Upper lobe of left lung (tissue), 6 donors: ENCODE measurements at places on chromosomes 5 and 9. TPM values are rescaled to one million over a fixed set of nuclear protein-coding genes. Genes with fewer than 3 reads are reported as not detected.
A peak's percentile ranks its signal among the peaks of the same experiment; 100 is the strongest.

C9orf50 gene
- total RNA-seq, result not detected

CYLC2 gene
- total RNA-seq, result not detected

RNF180 gene
- 9.7 TPM for total RNA-seq

DNA sequence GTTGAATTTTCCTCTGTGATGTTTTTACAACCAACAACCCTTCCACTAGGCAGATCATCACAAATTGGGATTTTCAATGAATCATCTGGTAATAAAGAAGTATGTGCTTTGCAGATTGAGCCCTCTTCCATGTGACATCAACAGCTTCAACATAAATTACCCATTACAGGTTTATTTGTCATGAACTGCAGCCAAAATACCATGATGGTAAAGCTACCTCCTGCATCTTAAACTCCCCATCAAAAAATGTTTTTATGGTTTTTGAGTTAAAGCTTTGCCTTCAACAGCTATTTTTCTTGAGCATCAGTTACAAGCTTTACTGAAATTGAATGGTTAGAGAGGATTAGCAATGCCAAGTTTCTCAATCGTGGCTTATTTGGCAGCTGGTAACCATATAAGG lies 211.4 kb upstream of the TUSC1 start:
- H3K4me1 ChIP-seq, result no peaks in the 10 kb centered on the region
- DNase-seq, result no peak
- no peak overlapping the region for H3K27ac ChIP-seq
- H3K4me3 ChIP-seq, result no peak overlapping the region

DNA sequence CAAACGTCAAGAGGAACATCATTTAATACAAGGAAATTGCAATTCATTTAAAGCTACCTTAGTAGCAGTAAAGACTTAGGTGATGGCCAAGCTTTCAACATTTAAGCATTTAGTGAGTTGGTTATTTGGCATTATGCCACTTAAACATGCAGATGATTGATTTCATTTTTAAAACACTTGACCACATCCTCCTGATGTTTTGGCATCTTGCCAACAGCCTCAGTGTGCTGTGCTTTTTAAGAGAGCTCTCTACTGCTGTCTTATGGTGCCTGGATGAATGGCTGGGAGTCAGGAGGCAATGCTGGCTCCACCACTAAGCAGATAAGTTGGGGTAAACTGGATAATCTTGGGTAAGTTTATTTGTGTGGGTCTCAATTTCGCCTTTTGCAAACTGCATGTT lies 364.5 kb downstream of the MAN2A1 start:
- no peaks in the 10 kb centered on the region for H3K36me3 ChIP-seq
- no peak overlapping the region for H3K27ac ChIP-seq
- H3K4me1 ChIP-seq, result no peaks in the 10 kb centered on the region
- H3K27me3 ChIP-seq, result no peaks in the 10 kb centered on the region
- DNase-seq, result peak; percentile 37

ATP10B gene
- 0.15 TPM for total RNA-seq

MORN5 gene
- 10.5 TPM for total RNA-seq

DNA sequence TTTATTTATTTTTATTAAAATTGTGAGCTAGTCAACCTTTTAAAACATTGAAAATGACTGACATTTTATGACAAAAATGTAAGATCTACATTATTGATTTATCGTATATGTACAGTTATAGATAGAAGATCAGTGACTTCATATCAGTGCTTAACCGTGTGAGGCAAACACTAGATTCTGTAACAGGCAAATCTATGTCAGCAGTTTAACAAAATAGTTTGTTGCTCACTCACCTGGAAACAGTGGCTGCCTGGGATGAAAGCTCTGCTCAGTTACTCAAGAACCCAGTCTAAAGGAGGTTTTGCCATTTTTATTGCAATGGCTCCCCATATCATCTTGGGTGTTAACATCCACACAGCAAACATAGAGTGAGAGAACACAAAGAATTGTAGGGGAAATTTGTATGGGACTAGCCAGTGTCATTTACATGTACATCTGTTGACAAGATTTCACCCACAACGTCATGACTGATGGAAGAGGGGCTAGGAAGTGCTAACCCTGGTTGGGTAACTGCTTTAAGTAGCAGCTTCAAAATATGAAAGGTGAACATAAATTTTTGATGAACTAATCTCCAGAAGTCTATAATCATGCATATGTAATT lies 49.0 kb downstream of the SGCD start:
- H3K4me3 ChIP-seq, result no peak overlapping the region
- H3K36me3 ChIP-seq, result no peaks in the 10 kb centered on the region
- H3K27ac ChIP-seq, result no peak overlapping the region
- H3K4me1 ChIP-seq, result no peaks in the 10 kb centered on the region
- H3K27me3 ChIP-seq, result no peaks in the 10 kb centered on the region
- no peak for DNase-seq

DNA sequence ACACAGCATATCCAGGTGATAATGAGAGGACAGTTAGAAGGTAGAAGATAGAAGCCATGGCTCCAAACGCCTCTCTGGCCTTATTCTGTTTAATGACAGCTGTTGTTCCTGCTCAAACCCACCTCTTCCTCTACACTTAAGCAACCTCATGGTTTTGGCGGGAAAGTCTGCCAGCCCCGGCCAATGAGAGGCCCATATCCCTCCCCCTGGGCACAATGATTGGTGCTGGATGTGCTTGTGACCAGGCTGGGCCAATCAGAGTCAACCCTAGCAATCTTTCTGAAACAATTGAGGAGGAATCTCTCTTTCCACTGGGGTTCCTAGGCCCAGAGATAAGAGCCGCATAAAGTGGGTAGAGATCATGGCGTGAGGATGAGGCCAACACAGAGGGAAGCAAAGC lies 4.8 kb upstream of the GFI1B start:
- H3K36me3 ChIP-seq, result no peaks in the 10 kb centered on the region
- no peak for DNase-seq
- no peak overlapping the region for H3K27ac ChIP-seq

- no peaks in the 10 kb centered on the region for H3K4me1 ChIP-seq
- no peak overlapping the region for H3K4me3 ChIP-seq
- no peaks in the 10 kb centered on the region for H3K27me3 ChIP-seq
These were observed 810.4 kb upstream of the GRAMD2B start for GRCh38 chr5:125612776-125613175.

DNA sequence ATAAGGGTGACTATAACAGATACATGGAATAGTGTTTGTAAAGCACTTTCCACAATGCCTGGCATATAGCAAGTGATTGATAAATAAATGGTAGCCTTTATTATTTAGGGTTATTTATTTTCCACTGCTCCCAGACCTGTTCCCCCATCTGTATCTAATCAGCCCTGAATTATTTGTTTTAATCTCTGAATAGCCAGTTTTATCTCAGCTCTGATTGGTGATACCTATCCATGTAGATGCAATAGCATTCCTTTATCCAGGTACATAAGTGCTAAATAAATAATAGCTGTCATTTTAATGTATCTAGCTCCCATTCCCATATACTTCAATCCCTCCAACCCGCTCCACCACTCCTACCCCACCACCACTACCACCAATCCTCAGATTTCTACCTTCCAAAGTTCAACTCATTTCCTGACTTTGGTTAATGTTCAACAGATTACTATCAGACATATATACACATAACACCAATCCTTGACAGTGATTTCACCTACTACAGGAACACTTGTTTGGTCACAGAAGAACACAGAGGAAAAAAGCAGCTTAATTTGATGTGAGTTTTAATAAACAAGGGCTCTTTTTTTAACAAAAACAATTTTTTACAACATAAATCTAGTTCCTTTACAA lies 14.0 kb downstream of the PRKAA1 start:
- DNase-seq, result no peak
- H3K27ac ChIP-seq, result no peak overlapping the region
- peaks cover 31% of the 10 kb centered on the region for H3K4me1 ChIP-seq
- H3K27me3 ChIP-seq, result no peaks in the 10 kb centered on the region

DNA sequence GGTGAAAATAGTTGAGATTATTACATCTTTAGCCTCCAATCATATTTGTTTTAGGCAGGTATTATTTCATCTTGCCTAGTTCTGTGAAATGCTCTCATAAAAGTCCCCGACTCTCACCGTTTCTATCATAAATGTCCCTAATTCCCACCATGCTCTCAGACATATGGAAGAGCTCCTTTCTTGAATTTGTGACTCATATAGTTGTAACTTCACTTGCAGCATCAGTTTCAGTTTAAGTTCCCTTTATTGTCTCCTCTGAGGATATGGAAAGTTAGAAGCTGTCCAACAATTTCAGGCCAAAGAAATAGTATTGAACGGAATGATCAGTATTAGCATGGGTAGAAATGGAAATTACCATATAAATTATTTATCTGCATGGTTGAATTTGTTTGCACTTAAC lies 187.5 kb upstream of the NR4A3 start:
- H3K36me3 ChIP-seq, result no peaks in the 10 kb centered on the region
- no peak overlapping the region for H3K4me3 ChIP-seq
- no peaks in the 10 kb centered on the region for H3K27me3 ChIP-seq
- no peaks in the 10 kb centered on the region for H3K4me1 ChIP-seq
- H3K27ac ChIP-seq, result no peak overlapping the region

- peak overlapping the region; percentile 37 for H3K4me3 ChIP-seq
- no peak overlapping the region for H3K27ac ChIP-seq
- H3K36me3 ChIP-seq, result no peaks in the 10 kb centered on the region
- DNase-seq, result peak; percentile 77
- H3K27me3 ChIP-seq, result no peaks in the 10 kb centered on the region
These were observed 1.0 kb upstream of the IL12B start for GRCh38 chr5:159331093-159331973.

PROP1 gene
- not detected for total RNA-seq

SDHA gene
- total RNA-seq, result 87.6 TPM

WNT8A gene
- not detected for total RNA-seq

DNA sequence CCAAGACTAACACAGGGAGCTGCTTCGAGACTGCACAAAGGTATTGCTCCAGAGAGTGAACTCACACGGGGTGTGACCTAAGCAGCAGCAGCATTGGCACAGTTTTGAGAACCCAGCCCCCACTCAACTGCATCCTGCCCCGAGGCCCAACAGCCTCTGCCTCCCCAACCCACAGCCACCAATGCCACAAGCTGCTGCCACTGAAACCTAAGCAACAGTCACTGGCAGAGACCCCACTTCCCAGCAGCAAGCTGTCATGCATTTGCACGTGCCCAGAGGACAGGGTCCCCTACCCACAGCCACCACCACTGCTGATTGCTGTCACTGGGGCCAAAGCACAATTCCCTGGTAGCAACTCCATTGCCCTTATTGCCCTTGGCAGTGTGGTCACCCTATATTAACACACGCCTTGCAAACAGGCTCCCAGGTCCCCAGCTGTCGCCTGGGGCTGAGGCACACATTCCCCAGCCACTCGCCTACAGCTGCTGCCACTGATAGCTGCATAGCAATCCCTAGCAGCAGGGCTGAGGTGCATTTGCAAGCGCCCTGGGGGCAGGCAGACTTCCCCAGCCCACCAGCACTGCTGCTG lies 141.0 kb downstream of the AGTPBP1 start:
- H3K27ac ChIP-seq, result no peak overlapping the region
- H3K4me1 ChIP-seq, result peaks cover 7% of the 10 kb centered on the region
- peaks cover 3% of the 10 kb centered on the region for H3K36me3 ChIP-seq

C7 gene
- total RNA-seq, result 224 TPM

CAMLG gene
- 22.4 TPM for total RNA-seq

DNA sequence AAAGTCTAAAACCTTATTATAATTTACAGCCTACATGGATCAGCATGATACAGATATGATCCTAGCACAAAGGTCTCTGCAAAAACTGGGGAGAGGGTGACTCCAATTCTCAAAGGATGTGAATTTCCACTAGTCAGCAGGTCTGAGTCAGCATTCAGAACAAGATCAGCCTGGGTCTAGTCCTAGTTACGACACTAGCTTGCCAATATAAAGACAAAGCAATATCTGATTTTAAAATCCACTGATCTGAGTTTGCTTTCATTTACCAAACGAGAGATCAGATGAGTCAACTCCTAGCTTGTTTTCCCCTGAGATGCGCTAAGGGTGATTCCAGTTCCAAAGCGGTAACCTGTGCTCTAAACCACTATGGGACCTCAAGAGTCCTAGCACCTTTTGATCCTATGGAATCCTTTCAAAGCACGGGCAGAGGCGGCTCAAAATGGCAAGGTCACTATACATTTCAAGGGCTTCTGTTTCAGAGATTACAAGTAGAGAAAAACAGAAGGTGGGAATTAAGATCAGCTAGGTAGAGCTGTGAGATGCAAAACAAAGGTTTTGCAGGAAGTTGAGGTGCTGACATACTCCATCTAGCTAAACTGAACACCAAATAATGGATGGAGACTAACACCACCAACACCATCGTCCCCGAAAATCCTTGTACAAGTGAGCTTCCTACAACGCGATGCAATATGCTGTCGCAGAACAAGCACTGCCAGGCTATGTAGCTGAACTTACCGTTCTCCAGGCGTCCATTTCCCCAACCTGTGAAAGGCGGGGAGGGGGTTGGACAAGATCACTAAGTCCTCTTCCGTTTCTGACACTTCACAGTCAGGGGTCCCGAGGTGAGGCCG lies 906 bp downstream of the SLC25A51 start:
- H3K27me3 ChIP-seq, result no peaks in the 10 kb centered on the region
- peak overlapping the region; percentile 84 for H3K27ac ChIP-seq
- peaks cover 21% of the 10 kb centered on the region for H3K36me3 ChIP-seq
- no peak for DNase-seq
- peak overlapping the region; percentile 73 for H3K4me3 ChIP-seq

- H3K27ac ChIP-seq, result no peak overlapping the region
- DNase-seq, result no peak
- H3K4me3 ChIP-seq, result no peak overlapping the region
- H3K27me3 ChIP-seq, result no peaks in the 10 kb centered on the region
- no peaks in the 10 kb centered on the region for H3K36me3 ChIP-seq
These were observed 120.4 kb upstream of the OSMR start for GRCh38 chr5:38725371-38725865.

GRCh38 chr9:126605792-126606482 lies 7.8 kb upstream of the LMX1B start:
- H3K27me3 ChIP-seq, result peaks cover 17% of the 10 kb centered on the region
- H3K27ac ChIP-seq, result no peak overlapping the region
- no peak for DNase-seq
- peaks cover 6% of the 10 kb centered on the region for H3K4me1 ChIP-seq

GRCh38 chr5:120240706-120241105 lies 223.4 kb upstream of the PRR16 start:
- H3K27me3 ChIP-seq, result no peaks in the 10 kb centered on the region
- no peak overlapping the region for H3K27ac ChIP-seq
- H3K4me1 ChIP-seq, result no peaks in the 10 kb centered on the region

PCDH1 gene
- 93.0 TPM for total RNA-seq

DNA sequence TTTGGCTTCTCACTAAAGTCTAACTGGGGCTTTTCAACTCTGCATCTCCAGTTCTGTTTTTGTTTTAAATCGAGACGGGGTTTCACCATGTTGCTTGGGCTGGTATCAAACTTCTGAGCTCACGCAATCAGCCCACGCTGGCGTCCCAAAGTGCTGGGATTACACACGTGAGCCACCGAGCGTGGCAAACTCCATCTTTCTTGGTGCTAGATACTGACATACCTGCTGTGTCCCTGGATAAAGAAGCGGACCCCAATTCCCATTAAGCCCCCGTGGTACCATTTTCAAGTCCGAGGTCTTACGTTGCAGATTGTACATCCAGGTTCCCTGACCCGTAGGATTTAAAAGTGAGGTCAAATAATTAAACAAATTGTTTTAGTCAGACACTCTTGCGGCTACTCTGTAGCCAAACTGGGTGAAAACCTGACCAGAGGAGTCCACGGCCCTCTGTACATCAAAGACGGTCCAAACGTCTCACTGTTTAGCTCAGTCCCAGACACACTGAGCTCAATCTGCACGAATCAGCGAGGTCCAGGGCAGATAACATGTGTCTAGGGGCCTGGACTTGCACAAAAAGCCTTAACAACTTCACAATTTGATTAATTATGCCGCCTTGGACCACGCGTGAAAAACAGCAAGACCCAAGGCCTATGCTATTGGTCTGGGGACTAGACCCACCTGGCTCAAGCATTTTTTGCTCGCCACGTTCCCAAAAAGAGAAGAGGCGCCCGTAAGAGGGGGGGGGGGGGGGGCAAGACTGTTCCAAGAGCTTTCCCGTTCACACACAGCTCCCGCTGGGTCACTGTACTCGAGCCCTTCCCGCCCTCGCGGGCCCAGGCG lies 727 bp upstream of the DNAJA1 start:
- H3K4me3 ChIP-seq, result peak overlapping the region; percentile 74
- no peak for DNase-seq
